Activated T-helper 1 cell treated with anti-CD3 and anti-CD28 coated beads, Interleukin-12 subunit alpha, Interleukin-12 subunit beta, Interleukin-2, Interleukin-4 antibody, amounts not matched to agents 30 ng/mL and 10 ng/mL and 1 ng/mL, durations not matched to agents 14 hours and 24 hours and 36 hours (primary cell): ENCODE measurements at places on chromosomes 1 and 21. TPM values are rescaled to one million over a fixed set of nuclear protein-coding genes. Genes with fewer than 3 reads are reported as not detected.

The CD1E gene
- not detected in 2 replicates for total RNA-seq

The TMPRSS3 gene
- 33.7 and 41.3 TPM in 2 replicates for total RNA-seq

The NCAM2 gene
- not detected in 2 replicates for total RNA-seq

The SPRR2G gene
- not detected in 2 replicates for total RNA-seq

The MPL gene
- not detected in 2 replicates for total RNA-seq

The ANXA9 gene
- total RNA-seq = not detected in 2 replicates

GRCh38 chr1:52032785-52033131 lies 852 bp downstream of the KTI12 start:
- DNase-seq = no peak

- no peak for DNase-seq
Measured at GRCh38 chr1:39959651-39960333, 4.8 kb downstream of the MFSD2A start.

DNA sequence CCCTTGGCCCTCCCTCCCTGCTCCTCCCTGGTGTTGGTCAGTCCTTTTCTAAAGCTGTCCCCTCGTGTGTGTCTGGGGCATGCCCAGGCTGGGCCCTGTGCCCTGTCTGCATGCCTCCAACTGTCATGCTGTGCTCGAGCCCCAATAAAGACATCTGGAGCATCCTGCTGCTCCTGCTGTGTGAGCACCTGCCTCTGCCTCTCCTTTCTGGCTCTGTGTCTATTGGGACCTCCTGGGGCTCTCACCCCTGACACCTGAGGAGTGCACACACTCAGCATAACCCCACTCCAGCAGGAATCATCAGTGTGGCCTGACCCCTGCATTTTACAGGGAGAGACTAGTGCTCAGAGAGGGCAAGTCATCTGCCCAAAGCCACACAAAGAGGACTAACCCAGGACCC lies 23.7 kb downstream of the KCNC4 start:
- no peak for DNase-seq

GRCh38 chr1:170461762-170462384 lies 70.1 kb upstream of the GORAB start:
- DNase-seq = no peak

DNA sequence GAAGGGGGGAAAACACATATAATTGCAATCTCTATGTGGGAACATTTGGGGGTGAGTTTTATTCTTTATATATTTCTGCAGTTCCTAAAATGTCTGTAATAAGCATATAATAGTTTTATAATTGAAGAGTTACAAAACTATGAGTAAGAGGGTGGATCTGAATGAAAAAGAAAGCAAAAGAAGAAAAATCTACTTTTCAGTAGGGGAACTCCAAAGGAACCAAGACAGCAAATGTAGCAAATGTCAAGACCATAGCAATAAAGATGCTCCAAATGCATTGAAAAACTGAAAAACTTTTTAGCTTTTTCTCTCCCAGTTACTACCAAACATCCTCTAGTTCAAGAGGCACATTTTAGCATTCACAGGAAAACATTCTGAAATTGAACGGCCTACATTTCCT lies 434.8 kb downstream of the LMO4 start:
- DNase-seq = no peak

GRCh38 chr21:42414928-42415769 lies 11.4 kb downstream of the UBASH3A start:
- DNase-seq = peak; percentile 88

GRCh38 chr1:203461717-203462116 lies 13.9 kb upstream of the PRELP start:
- no peak for DNase-seq

DNA sequence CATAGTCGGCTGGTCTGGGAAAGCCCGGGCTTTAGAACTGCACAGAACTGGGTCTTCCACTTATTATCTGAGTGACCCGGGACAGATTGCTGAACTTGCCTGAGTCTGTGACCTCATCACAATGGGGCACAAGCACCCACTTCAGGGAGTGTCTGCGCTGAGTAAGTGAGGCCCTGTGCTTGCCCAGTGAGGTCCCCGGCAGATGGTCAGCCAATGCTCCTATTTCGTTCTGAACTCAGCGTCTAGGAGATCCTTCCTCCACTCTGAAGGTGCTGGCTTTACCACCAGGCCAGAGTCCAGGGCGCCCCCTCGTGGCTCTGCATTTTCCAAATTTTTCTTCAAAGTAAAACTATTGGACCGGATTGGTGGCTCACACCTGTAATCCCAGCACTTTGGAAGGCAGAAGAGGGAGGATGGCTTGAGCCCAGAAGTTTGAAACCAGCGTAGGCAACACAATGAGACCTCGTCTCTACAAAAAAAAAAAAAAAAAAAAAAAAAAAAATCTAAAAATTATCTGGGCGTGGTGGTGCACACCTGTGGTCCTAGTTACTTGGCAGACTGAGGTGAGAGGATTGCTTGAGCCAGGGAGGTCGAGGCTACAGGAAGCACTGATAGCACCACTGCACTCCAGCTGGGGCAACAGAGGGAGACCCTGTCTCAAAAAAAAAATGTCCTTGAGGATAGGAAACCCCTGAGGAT lies 61.7 kb downstream of the FCRL5 start:
- peak; percentile 31 for DNase-seq

DNA sequence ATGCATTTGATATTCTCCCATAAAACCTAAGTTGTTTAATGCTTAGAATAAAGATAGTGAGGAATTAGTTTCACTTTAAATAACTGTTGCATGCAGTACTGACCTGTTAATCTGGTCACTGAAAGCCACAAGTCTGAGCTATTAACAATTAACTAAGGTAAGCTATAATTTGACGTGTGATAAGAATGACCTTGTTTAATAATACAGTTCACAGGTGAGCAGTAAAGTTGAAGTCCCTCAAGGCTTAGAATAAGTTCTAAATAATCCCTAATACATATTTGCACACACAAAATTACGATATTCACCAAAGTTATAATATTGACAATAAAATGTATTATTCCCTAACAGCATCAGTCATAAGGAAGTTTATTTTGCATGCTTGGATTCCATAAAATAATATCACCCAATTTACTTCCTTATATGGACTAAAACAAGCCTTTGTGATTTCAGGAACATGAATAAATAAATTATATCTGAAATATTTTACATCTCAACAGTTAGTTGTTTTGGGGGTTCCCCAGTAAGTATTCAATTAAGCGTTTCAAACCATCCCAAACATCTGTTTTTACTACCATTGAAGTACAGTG lies 70.6 kb upstream of the CHRM3 start:
- no peak for DNase-seq

- DNase-seq = no peak
Measured at GRCh38 chr1:16999863-17000262, 11.9 kb downstream of the ATP13A2 start.
